ENCODE measurements at places on chromosomes 2 and 18. TPM values are rescaled to one million over a fixed set of nuclear protein-coding genes. Genes with fewer than 3 reads are reported as not detected.

CFAP65 gene
- not detected for total RNA-seq

ATOH8 gene
- total RNA-seq: 133 TPM

MYL1 gene
- not detected for total RNA-seq

CTIF gene
- 99.9 TPM for total RNA-seq

TMEM163 gene
- not detected for total RNA-seq

BOLL gene
- not detected for total RNA-seq

MERTK gene
- 22.7 TPM for total RNA-seq

DLX2 gene
- not detected for total RNA-seq

CNGA3 gene
- total RNA-seq: not detected

CACNB4 gene
- total RNA-seq: 4.8 TPM

GALNT3 gene
- 1.0 TPM for total RNA-seq

TFPI gene
- total RNA-seq: 110 TPM

HAT1 gene
- 25.7 TPM for total RNA-seq

DSG4 gene
- not detected for total RNA-seq

HOXD12 gene
- total RNA-seq: not detected

GLI2 gene
- total RNA-seq: 9.8 TPM

MAIP1 gene
- total RNA-seq: 12.9 TPM

Data from tibial nerve (tissue), 4 donors.